Motor neuron (in vitro differentiated cells): ENCODE measurements at places on chromosomes 3 and 15. TPM values are rescaled to one million over a fixed set of nuclear protein-coding genes. Genes with fewer than 3 reads are reported as not detected.

DNA sequence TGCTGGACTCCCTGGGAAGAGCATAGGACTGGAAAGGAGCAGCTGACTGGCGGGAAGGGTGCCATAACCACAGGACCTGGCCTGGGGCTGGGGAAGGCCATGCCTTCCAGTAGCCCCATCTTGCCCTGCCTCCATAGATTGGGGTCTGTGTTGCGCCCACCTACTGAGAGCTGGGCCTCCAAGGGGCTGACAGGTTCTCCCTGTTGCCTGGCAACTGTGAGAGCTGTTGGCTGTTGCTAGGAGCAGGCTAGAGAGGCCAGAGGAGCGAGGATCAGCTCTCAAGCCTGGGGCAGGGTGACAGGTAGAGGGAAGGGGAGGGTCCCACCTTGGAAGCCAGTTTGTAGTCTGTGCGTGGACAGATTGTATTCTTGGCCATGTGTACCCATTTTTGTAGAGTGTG lies 2.8 kb upstream of the GNAI2 start:
- peak; percentile 9 for ATAC-seq

GRCh38 chr3:172279191-172279640 lies 169.0 kb downstream of the GHSR start:
- no peak for ATAC-seq

DNA sequence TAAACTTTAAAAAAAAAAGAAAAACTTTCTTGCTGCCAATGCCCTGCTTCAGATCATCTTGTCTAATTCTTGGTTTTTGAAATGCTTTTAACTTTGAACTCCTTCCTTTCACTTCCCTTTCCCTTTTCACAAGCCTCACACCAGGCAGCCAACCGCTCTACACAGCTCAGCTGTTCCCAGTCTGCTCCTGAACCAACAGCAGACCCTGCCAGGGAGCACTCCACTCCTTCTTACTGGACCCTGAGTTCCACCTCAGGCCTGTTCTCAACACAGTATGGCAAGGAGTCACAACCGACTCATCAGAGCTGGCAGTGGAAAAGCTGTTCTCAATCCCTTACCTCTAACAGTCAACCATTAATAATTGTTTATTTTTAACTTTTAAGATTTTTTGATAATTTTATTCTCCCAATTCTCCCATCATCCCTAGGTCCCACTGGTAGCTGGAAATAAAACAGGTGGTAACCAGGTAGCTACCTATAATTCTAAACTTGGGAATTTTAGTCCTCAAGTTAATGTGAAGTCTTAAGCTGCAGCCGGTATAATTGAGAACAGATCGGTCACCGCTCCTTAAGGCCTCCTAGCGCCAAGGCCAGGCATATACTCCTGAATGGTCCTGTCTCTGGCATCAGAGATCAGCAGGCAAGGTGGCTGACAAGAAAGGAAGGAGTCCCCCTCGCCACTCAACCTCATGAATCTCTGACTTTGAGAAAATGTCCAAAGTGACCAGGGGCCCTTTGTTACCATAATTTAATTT lies 43.9 kb downstream of the BOC start:
- no peak for ATAC-seq

DNA sequence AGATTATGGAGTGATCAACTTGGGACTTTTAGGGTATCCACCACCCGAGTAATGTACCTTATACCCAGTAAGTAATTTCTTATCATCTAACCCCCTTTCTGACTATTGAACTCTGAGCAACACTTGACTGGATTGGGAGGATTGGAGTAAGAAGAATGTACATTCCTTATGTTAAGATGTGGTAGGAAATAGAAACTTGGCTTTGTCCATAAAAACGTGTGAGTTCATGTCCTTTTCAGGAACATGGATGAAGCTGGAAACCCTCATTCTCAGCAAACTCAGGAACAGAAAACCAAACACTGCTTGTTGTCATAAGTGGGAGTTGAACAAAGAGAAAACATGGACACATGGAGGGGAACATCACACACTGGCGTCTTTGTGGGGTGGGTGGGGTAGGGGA lies 112.3 kb downstream of the PTPRG start:
- ATAC-seq = no peak

- no peak for ATAC-seq
Observed at GRCh38 chr3:145983101-145983500, 177.9 kb downstream of the PLOD2 start.

GRCh38 chr3:43341788-43342187 lies 55.4 kb downstream of the SNRK start:
- ATAC-seq = no peak

GRCh38 chr3:61358364-61358763 lies 107.1 kb upstream of the FHIT start:
- ATAC-seq = no peak

- no peak for ATAC-seq
Observed at GRCh38 chr15:47801522-47801921, 84.2 kb downstream of the SEMA6D start.

DNA sequence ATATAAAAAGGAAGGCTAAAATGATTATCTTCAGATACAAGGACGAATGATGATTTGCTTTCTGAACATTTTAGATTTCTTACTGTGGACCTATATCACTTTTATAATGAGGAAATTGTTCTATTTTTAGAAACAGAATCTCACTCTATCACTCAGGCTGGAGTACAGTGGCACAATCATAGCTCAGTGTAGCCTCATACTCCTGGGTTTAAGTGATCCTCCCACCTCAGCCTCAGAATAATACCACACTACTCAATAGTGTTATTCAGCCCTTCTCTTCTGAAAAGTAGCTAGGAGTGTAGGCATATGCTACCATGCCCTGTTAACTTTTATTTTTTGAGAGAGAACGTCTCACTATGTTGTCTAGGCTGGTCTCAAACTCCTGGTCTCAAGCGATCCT lies 15.8 kb downstream of the DNAJC13 start:
- ATAC-seq = no peak

GRCh38 chr3:141526709-141527108 lies 39.9 kb downstream of the RASA2 start:
- ATAC-seq = no peak

- no peak for ATAC-seq
Observed at GRCh38 chr3:189772584-189772983, 141.4 kb downstream of the TP63 start.

- peak; percentile 1 for ATAC-seq
Observed at GRCh38 chr15:52567871-52568600, 794 bp downstream of the ARPP19 start.

GRCh38 chr3:187360596-187360995 lies 7.6 kb upstream of the RTP4 start:
- peak; percentile 94 for ATAC-seq

DNA sequence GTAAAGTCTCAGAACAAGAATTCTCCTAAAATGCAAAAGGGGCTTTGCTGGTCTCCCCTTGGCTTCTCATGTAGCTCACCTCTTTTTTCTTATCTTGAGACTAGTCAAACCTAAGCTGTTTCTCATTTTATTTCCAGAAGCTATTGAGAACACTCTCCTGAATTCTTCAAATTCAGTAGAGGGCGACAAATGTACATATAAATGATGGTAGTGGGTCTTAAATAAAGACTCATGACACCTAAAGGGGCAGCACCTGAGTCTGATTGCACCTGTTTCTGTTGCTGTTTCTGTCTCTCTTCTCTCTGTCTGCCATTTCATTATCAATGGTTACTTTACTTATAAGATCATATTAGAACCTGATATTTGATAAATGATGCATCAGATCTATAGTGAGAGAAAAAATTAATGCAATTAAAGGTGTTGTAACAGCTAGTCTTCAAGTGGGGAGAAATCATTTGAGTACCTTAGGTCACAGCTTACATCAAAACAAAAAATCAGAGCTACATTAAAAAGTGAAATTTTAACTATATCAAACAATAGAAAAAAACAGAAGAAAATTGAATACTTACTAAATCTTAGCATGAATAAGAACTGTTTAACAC lies 7.0 kb downstream of the ADIPOQ start:
- peak; percentile 72 for ATAC-seq

DNA sequence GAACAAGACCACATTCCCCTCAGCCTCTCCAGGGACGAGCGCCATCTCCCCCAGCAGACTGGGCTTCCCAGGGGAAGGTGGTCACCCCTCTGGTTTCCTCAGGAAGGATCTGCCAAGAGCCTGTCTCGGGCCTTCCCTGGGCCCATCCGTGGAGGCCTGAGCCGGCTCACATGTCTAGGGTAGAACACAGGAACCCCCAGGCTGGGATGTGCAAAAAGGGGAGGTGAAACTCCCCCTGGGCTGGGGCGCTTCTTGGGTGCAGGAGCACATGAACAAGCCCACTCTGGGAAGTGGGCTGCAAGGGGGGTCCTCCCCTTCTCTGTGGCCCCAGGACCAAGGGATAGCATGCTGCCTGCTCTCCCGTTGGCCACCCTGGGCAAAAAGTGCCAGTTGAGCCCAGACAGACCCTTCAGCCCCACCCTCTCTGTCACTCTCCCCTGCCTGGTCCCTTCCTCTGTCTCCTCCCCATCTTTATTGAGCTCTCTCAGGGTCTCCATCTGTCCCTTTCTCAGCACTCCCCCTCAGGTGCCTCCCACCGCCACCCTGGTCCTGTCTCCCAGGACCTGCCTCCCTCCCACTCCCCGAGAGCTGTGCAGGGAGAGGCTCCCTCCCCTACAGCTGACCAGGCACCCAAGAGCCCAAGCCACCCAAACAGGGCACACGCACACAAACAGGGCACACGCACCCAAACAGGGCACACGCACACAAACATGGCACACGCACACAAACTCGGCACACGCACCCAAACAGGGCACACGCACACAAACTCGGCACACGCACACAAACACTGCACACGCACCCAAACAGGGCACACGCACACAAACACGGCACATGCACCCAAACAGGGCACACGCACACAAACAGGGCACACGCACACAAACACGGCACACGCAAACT lies 864 bp downstream of the SEMA3G start:
- no peak for ATAC-seq

DNA sequence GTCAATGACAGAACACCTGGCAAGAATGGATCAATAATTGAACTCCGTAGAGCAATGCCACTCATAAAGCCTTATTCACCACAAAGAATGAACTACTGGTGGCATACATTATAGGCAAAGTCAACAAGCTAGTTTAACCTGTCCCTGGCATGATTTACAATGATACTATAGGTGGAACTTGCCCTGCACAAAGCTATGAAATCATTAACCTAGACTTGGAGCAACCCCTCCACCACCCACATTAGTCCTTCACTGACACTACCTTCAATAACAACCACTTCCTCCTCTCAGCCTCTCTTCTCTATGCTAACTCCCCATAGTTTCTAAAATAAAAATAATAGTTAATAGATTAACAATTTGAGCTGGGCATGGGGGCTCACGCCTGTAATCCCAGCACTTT lies 54.4 kb downstream of the ACAP2 start:
- no peak for ATAC-seq

DNA sequence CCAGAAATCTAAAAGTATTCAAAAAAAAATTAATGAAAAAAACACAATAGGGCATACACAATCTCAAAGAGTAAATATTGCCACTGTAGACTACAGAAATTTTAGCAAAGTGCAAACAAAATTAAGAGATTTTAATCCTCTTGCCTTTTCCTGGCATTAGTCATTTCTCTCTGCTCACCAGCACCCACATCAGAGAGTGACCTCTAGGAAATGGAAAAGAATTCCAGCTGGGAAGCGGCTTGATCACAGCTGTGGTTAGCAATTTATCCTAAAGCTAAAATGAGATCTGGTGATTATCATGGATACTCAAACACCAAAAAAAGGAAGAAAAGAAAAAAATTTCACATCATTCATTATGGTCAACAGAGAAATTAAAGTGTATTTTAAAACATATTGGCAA lies 7.5 kb downstream of the CSNK1G1 start:
- no peak for ATAC-seq

GRCh38 chr3:13259831-13260230 lies 160.3 kb downstream of the NUP210 start:
- no peak for ATAC-seq

GRCh38 chr3:188242436-188243123 lies 88.6 kb downstream of the LPP start:
- no peak for ATAC-seq

Gene CDCP1
- total RNA-seq = 0.05 and 0.16 TPM in 2 replicates

Gene BUB1B
- total RNA-seq = 35.0 and 38.7 TPM in 2 replicates

Gene CILP
- 1.1 and 1.6 TPM in 2 replicates for total RNA-seq

Gene FRMD4B
- total RNA-seq = 1.6 and 1.8 TPM in 2 replicates

Gene GPR149
- 0.27 TPM in 1 of 2 replicates, not detected in the other for total RNA-seq

Gene CPNE9
- total RNA-seq = 0.46 and 0.63 TPM in 2 replicates

Gene APEH
- total RNA-seq = 52.8 and 55.7 TPM in 2 replicates

Gene EXOSC7
- 45.1 and 51.4 TPM in 2 replicates for total RNA-seq
